ENCODE measurements at places on chromosomes 12 and 14.

DNA sequence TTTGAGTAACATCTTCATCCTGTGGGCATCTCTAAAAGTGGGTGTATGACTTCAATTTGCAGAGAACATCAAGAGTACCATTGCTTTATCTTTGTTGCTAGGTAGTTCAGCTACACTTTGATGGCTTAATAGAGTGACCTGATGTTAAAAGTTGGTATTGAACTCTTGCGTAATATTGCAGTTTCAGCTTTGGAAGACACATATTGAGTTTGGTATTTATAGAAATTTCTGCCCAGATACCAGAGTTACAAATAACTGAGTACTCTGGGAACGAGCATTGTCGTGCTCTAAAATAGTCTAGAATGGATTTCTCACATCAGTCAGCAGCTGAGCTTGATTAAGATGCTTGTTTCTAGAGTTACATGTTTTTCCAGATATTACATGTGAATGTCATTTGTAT is 24.8 kb upstream of the AKAP5 start:
- DNase-seq = no peak

- DNase-seq = no peak
Measured at GRCh38 chr12:45695606-45696005, 33.9 kb upstream of the ARID2 start.

DNA sequence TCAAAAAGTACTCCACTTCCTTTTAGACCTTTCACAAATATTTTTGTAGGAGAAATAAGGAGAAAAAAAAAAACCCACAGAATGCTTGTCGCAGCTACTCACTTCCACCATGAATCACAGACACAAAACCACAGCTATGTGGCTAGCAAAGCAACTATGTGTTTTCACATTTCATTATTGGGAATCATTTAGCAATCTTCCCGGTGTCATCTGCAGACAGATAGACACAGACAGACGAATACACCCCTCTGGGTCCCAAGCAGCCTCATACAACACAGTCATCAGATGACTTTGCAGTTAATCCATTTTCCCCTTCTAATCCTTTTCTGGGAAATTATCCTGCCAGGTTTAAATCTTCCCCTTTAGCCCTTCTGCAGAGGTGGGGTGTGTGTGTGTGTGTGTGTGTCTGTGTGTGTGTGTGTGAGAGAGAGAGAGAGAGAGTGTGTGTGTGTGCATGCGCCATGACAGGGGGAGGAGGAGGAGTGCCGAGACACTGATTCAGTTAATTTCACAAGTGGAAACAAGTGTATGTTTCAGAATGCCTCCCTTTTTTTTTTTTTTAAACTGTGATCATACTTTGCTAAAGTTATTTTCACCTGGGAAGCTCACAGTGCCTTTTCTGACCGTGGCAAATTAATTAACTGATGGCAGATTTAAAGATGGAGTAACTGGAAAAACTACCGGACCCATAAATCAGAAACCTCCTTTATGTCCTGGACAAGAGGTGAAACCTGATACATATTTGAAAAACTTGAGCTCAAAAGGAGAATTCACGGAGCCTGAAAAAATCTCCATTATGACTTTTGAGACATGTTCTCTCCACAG is 39.9 kb downstream of the LTBP2 start:
- DNase-seq = no peak

DNA sequence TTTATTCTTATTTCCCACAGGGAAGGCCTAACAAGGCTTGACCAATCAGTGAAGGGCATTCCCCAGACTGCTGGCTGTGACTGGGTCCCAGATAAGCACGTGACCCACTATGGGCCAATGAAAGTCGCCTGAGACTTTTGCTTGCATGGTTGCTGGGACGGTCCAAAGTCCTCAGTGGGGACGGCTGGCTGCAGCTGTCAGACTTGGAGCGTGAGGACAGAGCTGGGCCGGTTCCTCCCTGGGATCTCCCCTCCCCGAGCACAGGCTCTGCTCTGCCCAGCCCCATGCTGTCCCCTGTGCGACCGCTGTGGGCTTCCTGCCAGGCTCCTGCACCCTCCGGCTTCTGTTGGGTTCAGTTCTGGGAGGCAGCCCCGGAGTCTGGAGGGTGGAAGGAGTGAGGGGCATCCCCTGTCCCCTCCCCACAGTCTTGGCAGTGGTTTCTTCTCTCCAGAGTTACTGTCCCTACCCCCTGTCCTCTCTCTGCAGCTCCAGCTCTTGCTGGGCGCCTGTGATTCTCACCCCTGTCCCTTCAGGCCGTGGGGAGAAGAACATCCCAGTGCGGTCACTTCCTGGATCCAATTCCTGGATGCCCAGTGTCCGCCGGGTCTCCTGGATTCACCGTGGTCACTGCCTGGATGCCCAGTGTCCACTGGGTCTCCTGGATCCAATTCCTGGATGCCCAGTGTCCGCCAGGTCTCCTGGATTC is 50.1 kb downstream of the GALNT9 start:
- no peak for DNase-seq

GRCh38 chr14:73461478-73462047 is 3.2 kb upstream of the NUMB start:
- no peak for DNase-seq

- DNase-seq = no peak
Measured at GRCh38 chr12:124605150-124605882, 37.9 kb upstream of the NCOR2 start.

- no peak for DNase-seq
Measured at GRCh38 chr12:117151403-117152031, 38.8 kb downstream of the FBXO21 start.

DNA sequence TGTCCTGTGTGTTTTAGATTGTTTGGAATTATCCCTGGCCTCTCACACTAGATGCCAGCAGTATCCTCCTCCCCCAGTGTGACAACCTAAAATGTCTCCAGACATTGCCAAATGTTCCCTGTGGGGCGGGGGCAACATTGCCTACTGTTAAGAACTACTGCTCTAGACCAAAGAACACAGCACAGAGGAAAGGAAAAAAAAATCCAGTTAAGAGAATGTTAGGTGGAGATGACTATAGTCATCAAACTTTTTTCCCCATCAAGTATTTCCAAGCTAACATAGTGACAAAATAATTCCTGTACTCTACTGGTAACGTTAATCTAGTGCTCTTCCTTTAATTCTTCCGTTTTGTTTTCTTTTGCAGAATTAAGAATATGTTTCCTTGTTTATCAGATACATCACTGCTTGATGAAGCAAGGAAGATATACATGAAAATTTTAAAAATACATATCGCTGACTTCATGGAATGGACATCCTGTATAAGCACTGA is 3.5 kb downstream of the CDKN1B start:
- DNase-seq = no peak

DNA sequence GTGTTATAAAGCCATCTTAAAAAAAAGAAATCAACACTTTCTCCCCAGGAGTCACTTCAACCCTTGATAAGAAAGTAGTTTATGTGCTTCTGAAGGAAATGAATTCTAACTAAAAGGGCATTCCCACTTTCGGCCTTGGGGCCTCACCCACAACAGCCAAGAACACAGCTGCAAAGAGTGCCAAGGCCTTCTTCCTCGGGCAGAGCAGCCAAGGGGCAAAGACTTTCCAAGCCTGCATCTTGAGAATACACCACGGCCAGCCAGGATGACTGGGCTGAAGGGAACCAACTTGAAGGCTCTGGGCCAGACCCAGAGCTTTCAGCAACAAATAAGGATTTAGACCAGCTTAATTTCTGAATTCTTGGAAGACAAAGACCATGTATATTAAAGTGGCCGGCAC is 60.4 kb upstream of the FOXN3 start:
- DNase-seq = no peak

- DNase-seq = no peak
Measured at GRCh38 chr12:98422359-98422758, 93.0 kb upstream of the TMPO start.

GRCh38 chr12:14167005-14167628 is 185.7 kb upstream of the GRIN2B start:
- DNase-seq = no peak

DNA sequence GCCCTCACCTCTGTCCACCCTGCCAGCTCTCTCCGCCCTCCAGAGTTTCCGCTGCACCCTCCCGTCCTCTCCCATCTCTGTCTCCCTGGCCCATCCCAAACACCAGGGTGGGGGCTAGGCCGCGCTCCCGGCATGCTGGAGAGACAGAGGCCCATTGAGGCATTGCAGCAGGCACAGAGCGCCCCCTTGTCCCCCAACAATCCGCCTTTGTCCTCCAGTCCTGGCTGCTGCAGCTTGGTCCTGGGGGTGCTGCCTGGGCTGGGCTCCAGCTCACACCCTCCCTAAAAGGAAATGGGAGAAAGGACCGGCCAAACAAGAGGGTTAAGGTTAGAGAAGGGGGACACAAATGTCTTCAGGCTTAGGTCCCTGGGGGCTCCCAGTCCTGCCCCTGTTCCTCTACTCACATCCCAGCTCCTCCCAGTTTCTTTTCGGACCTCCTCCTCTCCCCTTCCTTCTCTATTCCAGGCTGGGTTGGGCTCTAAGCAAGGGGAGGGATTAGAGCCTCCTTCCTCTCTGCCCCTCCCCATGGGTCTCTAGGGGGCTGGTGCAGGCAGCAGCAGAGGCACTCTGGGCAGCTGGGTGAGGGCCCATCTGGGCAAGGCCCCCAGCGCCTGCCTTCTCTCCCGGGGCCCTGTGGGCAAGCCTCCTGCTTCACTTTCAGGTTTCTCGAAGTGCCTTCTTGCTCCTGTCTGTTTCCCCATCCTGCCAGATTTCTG is at the start of gene CMTM5:
Gene CMTM5, plus strand, starts transcription at position 565 of the 716 bp plus-strand sequence. CDS start 206 bp downstream, outside the sequence.
- no peak for DNase-seq

DNA sequence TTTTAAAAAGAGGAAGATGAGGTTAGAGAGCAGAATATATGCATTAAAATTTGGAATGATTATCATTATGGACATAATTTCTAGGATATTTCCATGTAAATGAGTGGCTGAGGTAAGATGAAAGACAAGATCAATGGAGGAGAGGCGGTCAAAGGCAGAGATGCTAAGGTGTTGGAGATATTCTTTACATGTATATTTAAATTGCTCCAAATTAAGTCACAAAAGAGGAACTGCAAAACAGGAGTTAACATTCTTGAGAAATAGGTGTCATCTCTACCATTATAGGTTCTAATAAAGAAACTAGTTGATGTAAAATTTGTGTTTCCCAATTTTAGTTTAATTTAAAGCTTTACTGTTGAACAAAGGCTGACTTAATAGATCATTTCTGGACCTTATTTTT is 268.5 kb upstream of the PPFIA2 start:
- no peak for DNase-seq

- DNase-seq = no peak
Measured at GRCh38 chr12:106058256-106059182, 80.2 kb downstream of the NUAK1 start.

- no peak for DNase-seq
Measured at GRCh38 chr14:104657101-104657524, 32.3 kb upstream of the INF2 start.

DNA sequence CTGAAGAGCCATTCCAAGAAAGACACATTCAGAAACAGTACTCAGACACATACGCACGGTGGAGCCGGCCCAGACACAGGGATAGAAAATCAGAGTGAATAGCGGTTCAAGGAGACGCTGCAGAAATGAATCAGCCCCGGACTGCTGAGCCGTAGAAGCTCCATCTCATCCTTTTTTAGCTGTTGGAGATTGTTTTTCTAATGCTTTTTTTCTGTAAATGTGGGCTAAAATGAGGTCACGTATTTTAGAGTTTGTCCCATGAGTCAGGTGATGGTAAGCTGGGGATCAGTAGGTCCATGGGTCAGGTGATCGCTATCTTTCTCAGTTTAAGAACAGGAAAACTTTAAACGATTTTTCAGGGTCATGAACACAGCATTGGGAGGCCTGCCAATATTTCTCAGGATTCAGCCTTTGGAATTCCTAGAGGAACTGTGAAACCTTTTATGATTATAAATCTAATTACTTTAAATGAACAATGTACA is 202.4 kb downstream of the ITPR2 start:
- DNase-seq = no peak

GRCh38 chr14:35504260-35504659 is 29.7 kb upstream of the INSM2 start:
- no peak for DNase-seq

GRCh38 chr12:80432061-80432460 is 12.0 kb upstream of the PTPRQ start:
- DNase-seq = no peak

GRCh38 chr14:28483506-28483905 is 283.1 kb upstream of the FOXG1 start:
- DNase-seq = no peak

GRCh38 chr12:72089678-72090077 is 151.0 kb downstream of the TPH2 start:
- DNase-seq = no peak

GRCh38 chr14:57729208-57730187 is 136.4 kb downstream of the SLC35F4 start:
- DNase-seq = no peak

GRCh38 chr12:64077922-64078321 is 144.2 kb downstream of the KICS2 start:
- no peak for DNase-seq

- no peak for DNase-seq
Measured at GRCh38 chr12:104752016-104752415, 206.1 kb downstream of the SLC41A2 start.

DNA sequence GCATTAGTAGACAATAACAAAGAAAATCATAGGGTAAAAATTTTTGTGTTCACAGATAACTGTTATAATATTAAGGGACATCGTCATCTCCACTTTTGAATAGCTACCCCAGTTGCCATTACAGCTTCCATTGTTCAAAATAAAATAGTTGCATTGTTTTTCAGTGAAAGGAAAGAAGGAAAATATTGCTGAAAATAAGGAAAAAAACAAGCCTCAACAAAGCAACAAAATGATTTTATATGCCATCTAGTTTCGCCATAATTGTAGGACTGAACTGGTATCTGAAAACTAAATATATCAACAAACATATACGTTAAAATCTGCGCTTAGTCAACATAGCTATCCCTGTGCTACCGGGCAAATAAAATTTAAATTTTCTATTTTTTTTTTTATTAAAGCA is 3.3 kb downstream of the CDK17 start:
- no peak for DNase-seq

GRCh38 chr14:31261859-31262731 is 54.5 kb upstream of the HECTD1 start:
- DNase-seq = no peak

GRCh38 chr12:25670076-25671055 is 117.3 kb upstream of the LMNTD1 start:
- DNase-seq = no peak

GRCh38 chr14:74846168-74846567 is 29.8 kb downstream of the PROX2 start:
- DNase-seq = no peak

DNA sequence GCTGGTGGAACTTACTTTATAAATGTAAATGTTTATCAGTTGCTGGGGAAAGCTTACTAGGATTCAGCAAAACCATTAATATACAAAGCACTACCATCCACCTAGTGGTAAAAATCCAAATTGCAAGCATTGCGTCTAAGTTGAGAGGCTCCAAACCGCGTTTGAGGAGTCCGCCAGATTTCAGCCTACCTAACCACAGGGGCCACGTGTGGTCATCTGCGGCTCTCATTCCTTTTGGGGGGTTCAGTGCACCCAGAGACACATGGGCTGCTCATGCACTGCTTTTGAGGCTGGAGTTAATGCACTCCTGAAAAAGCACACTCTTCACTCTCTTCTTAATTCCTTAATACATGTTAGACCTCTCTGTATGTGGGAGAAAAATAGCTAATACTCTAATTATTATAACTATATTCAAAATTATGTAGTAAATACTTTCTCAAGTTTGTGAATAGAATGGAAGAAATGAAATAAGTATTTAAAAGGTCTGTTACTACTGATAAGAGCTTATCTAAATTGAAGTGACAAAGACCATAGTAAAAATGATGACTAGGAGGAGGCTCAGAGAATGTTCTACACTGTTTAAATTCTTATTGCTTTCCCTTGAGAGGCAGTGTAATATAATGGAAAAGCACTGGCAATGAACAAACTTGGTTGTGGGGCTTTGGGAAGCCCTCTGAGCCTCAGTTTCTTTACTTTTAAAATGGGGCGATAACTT is 41.4 kb upstream of the MANSC4 start:
- no peak for DNase-seq

- peak; percentile 92 for DNase-seq
Measured at GRCh38 chr12:25054783-25055144, 105.9 kb upstream of the BCAT1 start.

Data from T-helper 2 cell (primary cell).